ENCODE measurements at places on chromosomes 1 and 21.

DNA sequence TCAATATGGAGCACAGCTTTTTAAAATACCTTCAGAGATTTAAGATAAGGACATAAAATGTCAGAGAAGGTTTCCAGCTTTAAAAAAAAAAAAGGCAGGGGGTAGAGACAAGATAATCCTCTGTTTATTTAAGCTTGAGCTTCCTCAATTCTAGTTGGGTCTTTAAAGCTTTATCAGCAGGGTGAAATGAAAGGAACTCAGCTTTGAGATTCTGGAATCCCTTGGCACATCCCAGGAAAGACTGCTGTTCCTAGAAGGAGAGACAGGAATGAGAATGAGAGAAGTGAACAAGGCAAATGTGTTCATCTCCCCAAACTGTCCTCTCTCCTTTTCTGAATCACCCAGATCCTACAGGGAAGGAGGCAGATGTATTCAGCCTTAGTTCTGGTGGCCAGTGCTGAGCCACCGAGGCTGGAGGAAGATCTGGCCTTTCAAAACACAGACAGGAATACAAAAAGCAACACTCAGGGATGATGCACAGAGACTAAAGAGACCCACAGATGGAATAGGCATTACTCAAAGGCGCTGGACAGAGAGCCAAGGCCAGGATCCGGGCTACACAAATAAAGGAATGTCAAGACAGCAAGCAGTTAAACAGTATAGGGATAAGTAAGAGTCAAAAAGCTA is 385.8 kb upstream of the DUSP10 start:
- no peak overlapping the region for H3K4me3 ChIP-seq
- no peaks in the 10 kb centered on the region for H3K4me1 ChIP-seq
- DNase-seq, result no peak
- no peaks in the 10 kb centered on the region for H3K27me3 ChIP-seq

- H3K27me3 ChIP-seq, result no peaks in the 10 kb centered on the region
- H3K36me3 ChIP-seq, result no peaks in the 10 kb centered on the region
- peak overlapping the region; percentile 51 for H3K27ac ChIP-seq
- peaks cover 29% of the 10 kb centered on the region for H3K4me1 ChIP-seq
Observed at GRCh38 chr1:244302876-244303609, 148.7 kb downstream of the ADSS2 start.

DNA sequence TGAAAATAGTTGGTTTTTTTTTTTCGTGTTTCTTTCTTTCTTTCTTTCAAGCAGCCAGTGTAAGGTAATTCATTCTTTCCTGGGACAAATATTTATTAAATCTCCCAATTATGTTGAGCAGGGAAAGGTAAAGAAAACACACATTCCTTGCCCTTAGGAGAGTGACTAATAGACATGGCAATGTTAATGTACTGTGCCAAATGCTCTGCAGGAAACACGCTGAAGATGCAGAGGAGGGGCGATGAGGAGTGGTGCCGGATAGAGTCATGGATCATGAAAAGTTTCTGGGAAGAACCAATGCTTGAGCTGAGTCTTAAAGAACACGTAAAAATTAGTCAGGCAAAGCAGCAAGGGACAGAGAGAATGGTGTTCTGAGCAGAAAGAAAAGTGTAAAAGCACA is 199.2 kb downstream of the DNM3 start:
- no peaks in the 10 kb centered on the region for H3K36me3 ChIP-seq
- H3K27me3 ChIP-seq, result no peaks in the 10 kb centered on the region
- H3K4me1 ChIP-seq, result no peaks in the 10 kb centered on the region
- DNase-seq, result no peak
- H3K4me3 ChIP-seq, result no peak overlapping the region

- H3K4me3 ChIP-seq, result no peak overlapping the region
- peaks cover 1% of the 10 kb centered on the region for H3K4me1 ChIP-seq
- H3K27ac ChIP-seq, result no peak overlapping the region
- DNase-seq, result no peak
- H3K36me3 ChIP-seq, result no peaks in the 10 kb centered on the region
- no peaks in the 10 kb centered on the region for H3K27me3 ChIP-seq
Observed at GRCh38 chr1:155389826-155390225, 69.1 kb downstream of the RUSC1 start.

GRCh38 chr1:58738876-58739275 is 39.0 kb upstream of the MYSM1 start:
- no peaks in the 10 kb centered on the region for H3K36me3 ChIP-seq
- H3K27me3 ChIP-seq, result no peaks in the 10 kb centered on the region
- H3K4me3 ChIP-seq, result no peak overlapping the region

DNA sequence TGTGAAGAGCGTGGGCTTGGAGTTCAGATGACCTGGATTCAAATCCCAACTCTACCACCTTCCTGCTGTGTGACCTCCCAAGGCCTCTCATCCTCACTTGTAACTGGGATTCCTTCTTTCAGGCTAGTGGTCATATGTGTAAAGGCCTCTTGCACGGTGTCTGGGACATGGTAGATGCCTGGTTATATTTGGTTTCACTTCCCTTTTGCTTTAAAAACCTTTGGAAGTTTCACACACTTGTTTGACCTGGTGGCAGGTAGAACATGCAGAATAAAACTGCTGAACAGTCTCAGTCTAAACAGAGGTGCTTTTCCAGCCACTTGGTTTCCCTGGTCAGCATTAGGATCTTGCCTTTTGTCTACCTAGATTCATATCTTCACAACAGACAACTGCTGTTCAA is 37.0 kb upstream of the RCAN3 start:
- no peaks in the 10 kb centered on the region for H3K36me3 ChIP-seq
- no peak overlapping the region for H3K4me3 ChIP-seq
- H3K27me3 ChIP-seq, result no peaks in the 10 kb centered on the region
- no peaks in the 10 kb centered on the region for H3K4me1 ChIP-seq

DNA sequence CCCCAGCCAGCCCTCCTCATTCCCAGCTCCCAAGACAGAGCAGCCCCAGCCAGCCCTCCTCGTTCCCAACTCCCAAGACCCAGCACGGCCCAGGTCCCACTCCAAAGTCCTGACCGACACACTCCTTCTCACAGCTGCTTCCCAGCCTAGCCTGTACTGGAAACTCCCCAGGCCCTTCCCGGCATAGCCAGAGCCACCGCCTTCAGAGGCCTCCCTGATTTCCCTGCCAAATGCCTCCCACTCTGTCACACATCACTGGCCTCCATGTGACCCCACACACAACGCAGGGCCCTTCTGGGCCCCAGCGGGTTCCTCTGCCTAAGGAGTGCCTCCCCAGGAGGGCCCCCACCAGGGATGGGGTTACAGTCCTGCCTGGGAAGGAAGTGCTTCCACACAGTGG is 2.8 kb downstream of the UBE2J2 start:
- no peak overlapping the region for H3K4me3 ChIP-seq
- peaks cover 28% of the 10 kb centered on the region for H3K4me1 ChIP-seq
- no peaks in the 10 kb centered on the region for H3K27me3 ChIP-seq
- no peak for DNase-seq
- no peaks in the 10 kb centered on the region for H3K36me3 ChIP-seq

DNA sequence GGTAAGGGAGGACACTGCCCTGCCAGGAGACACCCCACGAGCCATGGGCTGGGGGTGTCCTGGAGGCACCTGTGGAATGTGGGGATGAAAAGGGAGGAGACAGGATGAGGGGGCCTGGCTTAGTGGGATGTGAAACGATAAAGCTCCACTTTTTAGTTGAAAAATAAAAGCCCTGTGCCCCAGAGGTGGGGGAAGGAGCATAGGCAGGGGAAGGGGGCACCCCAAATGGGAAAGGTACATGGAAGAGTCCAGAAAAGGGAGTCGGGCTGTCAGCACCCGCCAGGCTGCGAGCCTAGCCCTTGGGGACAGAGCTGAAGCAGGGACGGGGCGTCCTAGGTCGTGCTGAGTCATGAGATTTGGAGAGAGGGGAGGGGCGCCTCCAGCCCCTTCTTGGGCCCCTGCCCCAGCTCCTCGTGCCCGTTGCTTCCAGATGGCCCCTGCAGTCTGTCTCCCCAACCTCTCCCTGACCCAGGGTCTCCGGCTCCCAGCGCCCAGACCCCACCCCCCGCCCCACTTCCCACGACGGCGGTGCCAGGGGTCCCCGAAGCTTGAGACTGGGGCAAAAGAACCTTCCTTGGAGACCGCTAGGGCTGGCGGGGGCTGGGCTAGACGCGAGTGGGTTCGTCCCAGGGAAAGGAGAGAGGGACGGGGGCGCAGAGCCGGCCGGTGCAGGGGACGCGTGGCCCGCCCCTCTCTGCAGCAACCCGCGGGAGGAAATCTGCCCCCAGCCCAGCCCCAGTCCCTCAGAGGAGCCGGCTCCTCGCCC is 795 bp downstream of the SYT2 start:
- DNase-seq, result peak; percentile 45
- peak overlapping the region; percentile 29 for H3K4me3 ChIP-seq
- H3K4me1 ChIP-seq, result no peaks in the 10 kb centered on the region

DNA sequence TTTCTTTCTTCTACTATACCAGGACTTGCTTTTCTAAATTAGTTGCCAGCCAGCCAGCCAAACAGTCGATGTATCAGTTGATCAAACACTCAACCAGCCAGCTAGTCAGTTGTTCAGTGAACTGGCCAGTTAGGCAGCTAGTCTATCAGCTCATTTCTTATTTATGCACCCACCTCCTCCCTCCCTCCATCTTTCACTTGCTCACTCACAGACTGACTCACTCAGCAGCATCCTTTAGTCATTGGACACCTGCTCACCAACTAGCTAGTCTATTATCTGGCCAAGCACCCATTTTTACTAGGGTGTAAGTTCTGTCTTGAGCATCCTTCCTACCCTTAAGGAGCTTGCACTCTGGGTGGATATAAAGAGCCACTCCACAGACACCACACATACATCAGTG is 5.9 kb upstream of the SPRR4 start:
- no peaks in the 10 kb centered on the region for H3K4me1 ChIP-seq
- H3K36me3 ChIP-seq, result no peaks in the 10 kb centered on the region
- H3K27me3 ChIP-seq, result no peaks in the 10 kb centered on the region
- no peak overlapping the region for H3K4me3 ChIP-seq
- no peak overlapping the region for H3K27ac ChIP-seq

GRCh38 chr1:55987491-55988249 is 591.7 kb downstream of the PLPP3 start:
- H3K4me3 ChIP-seq, result no peak overlapping the region
- peaks cover 16% of the 10 kb centered on the region for H3K4me1 ChIP-seq
- no peaks in the 10 kb centered on the region for H3K27me3 ChIP-seq

Measured in ovary (tissue), 10 donors.